HEK293T (cell line): ENCODE measurements at places on chromosomes 3 and 15.

GRCh38 chr15:92833106-92833433 is 67.1 kb upstream of the CHD2 start:
- DNase-seq, result no peak

- DNase-seq, result no peak
These were observed 229.9 kb downstream of the CHST2 start for GRCh38 chr3:143349455-143349854.

GRCh38 chr15:35115155-35115725 is 30.1 kb upstream of the NANOGP8 start:
- DNase-seq, result no peak

- DNase-seq, result no peak
These were observed 76.6 kb upstream of the PRTG start for GRCh38 chr15:55819397-55820034.

DNA sequence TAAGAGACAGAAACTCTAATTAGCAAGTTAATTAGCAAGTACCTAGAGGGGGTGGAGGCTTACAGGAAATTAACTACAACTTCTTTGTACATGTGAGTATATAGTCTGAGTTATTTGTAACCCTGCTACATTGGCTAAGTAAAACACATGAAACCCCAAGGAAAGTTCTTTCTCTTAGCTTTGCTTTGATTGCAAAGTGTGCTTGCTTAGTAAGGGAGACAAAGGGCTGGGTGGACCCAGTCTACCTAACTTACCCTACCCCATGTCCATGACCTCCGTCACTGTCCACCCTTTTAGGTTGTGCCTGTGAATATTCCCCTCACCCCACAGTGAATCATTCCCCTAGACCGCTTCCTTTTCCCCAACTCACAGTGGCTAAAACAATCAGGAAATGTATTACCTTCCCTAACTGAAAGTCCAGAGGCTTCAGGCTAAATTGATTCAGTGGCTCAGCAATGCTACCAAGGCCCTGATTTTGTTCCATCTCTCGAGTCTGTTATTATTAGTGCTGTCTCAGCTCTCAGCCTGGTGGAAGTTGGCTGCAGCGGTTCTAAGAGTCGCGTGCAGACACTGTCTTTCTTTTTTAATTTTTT is 31.1 kb upstream of the RYR3 start:
- no peak for DNase-seq

DNA sequence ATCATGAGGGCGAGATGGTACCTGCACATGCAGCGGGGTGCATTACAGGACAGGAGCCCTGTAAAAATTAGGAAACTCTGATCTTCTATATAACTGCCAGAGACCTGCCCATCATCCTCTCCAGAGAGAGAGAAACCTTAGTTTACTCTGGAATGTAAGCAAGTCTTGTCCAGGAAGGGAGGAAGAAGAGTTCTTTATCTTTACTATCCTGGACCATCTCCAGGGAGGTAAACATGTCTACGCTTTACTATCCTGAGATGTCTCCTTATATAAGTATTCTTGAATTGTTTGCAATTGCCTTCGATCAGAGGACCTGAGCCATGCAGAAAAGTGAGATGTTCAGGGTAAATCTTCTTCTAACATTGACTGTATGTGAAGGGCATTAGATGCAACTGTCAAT is 12.7 kb upstream of the HACD2 start:
- DNase-seq, result no peak

DNA sequence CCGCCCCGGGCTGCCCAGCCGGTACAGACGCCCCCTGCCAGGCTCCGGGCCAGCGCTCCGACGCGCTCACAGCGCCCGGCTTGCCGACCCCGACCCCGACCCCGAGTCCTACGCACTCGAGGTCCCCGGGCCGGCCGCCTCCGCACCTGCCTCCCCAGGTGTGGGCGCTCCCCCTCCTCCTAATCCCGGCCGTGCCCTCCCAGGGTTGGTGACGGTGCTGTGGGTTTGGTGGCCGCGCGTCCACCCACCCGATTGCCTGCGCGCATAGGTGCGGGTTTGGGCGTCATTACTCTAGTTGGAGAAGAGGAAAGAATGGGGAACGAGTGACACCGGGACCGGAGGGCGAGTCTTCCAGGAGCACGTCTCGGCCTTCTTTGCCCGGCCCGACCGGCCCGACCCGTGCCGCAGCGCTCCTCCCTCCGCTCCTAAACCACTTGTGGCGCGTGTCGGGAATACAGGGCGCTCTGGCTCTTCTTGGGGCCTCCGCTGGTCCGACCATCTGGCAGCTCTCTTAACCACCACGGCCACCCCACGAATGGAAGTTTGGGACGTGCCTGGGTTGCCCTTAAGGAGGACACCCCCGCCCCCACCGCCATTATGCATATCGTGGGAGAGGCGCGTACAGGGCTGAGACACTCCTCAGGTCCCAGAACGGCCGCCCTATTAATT is 810 bp upstream of the THRB start:
- peak; percentile 58 for DNase-seq

DNA sequence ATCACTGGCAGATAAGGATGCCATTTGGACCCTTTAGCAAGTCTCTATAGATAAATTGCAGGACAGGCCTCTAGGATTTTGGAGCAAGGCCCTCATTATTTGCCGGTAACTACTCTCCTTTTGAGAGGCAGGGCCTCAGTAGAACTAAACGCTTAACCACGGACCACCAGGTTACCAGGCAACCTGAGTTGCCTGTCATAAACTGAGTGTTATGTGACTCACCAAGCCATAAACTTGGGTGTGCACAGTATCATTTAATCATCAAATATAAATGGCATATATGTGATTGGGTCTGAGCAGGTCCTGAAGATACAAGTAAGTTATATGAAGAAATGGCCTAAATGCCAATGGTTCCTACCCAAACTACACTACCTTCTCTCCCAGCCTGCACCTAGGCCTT is 93.2 kb downstream of the BCHE start:
- DNase-seq, result no peak
